ENCODE measurements at places on chromosomes 6 and 20. TPM values are rescaled to one million over a fixed set of nuclear protein-coding genes. Genes with fewer than 3 reads are reported as not detected.

FAM83B gene
- not detected for total RNA-seq

CENPQ gene
- 5.9 TPM for total RNA-seq

MROH8 gene
- total RNA-seq, result 0.45 TPM

SMLR1 gene
- not detected for total RNA-seq

BMP6 gene
- 190 TPM for total RNA-seq

LPA gene
- total RNA-seq, result not detected

GMDS gene
- 9.7 TPM for total RNA-seq

KCNQ2 gene
- total RNA-seq, result not detected

TAGAP gene
- total RNA-seq, result not detected

KCNG1 gene
- 8.6 TPM for total RNA-seq

POPDC3 gene
- total RNA-seq, result 0.19 TPM

MEI4 gene
- total RNA-seq, result under 0.01 TPM

PGC gene
- not detected for total RNA-seq

FRMD1 gene
- not detected for total RNA-seq

MUC21 gene
- not detected for total RNA-seq

CD40 gene
- 9.5 TPM for total RNA-seq

RAD21L1 gene
- under 0.01 TPM for total RNA-seq

EIF6 gene
- 154 TPM for total RNA-seq

GRM4 gene
- total RNA-seq, result 0.09 TPM

HEBP2 gene
- total RNA-seq, result 21.7 TPM

TRIM31 gene
- not detected for total RNA-seq

DYNLT1 gene
- total RNA-seq, result 83.8 TPM

SLC4A11 gene
- total RNA-seq, result 4.1 TPM

HTR1B gene
- total RNA-seq, result 22.2 TPM

BPIFB4 gene
- not detected for total RNA-seq

C6orf15 gene
- not detected for total RNA-seq

MUC22 gene
- total RNA-seq, result not detected

TDRD6 gene
- 0.09 TPM for total RNA-seq

SYNDIG1 gene
- not detected for total RNA-seq

ZNF341 gene
- total RNA-seq, result 1.1 TPM

TRIM15 gene
- not detected for total RNA-seq

CNR1 gene
- under 0.01 TPM for total RNA-seq

Data from endothelial cell of coronary artery (primary cell).